NCI-H460 (cell line): ENCODE measurements at places on chromosomes 5 and 9.

DNA sequence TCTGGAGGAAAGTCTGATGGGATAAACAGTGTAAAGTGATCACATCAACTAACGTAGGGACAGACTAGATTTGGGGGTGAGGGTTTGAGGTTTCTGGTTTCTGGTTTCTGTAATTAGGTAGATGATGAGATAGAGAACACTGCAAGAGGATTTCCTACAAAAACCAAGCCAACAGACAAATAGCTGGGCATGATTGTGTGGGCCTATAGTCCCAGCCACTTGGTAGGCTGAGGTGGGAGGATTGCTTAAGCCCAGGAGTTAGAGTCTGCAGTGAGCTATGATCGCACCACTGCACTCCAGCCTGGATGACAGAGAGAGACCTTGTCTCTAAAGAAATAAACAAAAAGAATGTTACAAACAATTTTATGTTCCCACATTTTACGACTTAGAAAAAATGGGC lies 34.4 kb upstream of the RNU6ATAC start:
- DNase-seq, result no peak

- DNase-seq, result no peak
These were observed 30.8 kb downstream of the RASGRF2 start for GRCh38 chr5:80990971-80991370.

DNA sequence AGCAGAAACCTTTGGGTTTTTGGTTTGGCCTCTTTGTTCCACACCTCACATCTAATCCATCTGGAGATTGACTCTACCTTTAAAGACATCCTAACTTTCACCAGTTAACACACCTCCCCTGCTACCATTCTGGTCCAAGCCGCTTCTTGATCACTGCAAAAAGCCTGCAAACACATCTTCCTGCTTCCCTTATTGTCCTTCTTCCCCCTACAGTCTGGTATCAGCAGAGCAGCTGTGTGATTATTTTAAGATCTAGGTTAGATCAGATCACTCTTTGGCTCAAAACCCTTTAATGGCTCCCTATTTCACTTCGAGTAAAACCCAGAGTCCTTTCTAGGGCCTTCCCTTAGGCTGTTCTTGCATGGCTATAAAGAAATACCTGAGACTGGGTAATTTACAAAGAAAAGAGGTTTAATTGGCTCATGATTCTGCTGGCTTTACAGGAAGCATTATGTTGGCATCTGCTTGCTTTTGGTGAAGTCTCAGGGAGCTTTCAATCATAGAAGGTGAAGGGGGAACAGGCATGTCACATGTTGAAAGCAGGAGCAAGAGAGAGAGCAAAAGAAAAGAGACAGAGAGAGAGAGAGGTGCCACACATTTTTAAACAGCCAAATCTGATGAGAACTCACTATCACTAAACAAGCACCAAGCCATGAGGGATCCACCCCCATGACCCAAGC lies 1.5 kb upstream of the TEX10 start:
- DNase-seq, result no peak

GRCh38 chr5:116559673-116560164 lies 14.9 kb downstream of the SEMA6A start:
- no peak for DNase-seq

DNA sequence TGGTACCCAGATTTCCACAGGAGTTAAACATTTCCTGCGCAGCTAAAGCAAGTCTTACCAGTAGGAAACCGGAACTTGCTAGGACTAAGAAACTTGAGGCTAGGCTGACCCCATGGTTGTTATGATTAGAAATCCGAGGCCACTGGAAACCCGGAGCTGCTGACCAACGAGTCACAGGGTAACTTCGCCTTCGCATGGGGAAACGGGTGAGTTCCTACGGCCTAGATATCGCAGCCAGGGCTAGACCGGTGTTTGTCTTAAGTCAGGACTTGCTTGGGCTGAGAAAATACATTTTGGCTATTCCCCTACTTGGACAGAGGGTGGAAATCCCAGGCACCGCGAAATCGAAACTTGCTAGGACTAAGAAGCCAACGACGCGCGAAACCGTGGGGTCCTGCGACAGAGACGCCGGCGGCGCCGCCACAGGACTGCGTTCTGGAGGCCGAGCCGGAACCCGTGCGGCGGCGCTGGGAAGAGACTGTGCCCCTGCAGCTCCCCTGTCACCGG lies 1.6 kb upstream of the ANXA2R start:
- peak; percentile 52 for DNase-seq

- DNase-seq, result no peak
These were observed 329.8 kb downstream of the ZNF608 start for GRCh38 chr5:124416627-124417026.

- no peak for DNase-seq
These were observed 48.6 kb downstream of the DUSP1 start for GRCh38 chr5:172722327-172722815.

GRCh38 chr9:98341157-98342097 lies 86.0 kb upstream of the TBC1D2 start:
- no peak for DNase-seq

GRCh38 chr5:53819482-53819881 lies 259.0 kb downstream of the NDUFS4 start:
- no peak for DNase-seq

DNA sequence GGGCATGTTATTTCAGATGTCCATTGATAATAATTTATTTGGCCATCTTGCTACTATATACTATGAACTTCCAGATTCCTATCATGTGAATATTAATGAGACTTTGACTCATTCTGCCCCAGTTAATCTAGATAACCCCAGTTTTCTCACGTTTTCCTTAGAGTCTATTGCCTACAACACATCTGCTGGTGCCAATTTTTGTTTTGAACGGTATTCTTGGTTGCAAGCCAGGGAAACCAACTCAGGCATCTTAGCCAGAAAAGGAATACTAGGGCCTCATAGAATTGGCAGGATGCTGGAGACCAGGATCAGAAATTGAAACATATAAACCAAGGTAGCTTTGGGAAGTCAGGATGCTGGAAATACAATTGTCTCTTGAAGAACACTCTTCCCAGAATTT lies 28.0 kb upstream of the NPR3 start:
- no peak for DNase-seq

DNA sequence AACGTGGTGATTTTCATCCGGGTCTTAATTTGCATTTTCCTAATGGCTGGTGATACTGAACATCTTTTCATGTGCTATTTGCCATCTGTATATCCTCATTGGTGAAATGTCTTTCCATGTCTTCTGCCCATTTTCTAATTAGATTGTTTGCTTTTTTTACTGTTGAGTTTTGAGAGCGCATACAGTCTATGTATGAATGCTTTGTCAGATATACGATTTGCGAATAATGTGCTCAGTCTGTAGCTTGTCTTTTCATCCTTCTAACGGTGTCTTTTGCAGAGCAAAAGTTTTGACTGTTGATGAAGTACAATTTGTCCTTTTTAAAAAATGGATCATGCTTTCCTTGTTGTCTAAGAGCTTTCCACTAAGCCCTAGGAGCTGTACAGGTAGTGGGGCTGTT lies 143.0 kb downstream of the RGS3 start:
- DNase-seq, result no peak

DNA sequence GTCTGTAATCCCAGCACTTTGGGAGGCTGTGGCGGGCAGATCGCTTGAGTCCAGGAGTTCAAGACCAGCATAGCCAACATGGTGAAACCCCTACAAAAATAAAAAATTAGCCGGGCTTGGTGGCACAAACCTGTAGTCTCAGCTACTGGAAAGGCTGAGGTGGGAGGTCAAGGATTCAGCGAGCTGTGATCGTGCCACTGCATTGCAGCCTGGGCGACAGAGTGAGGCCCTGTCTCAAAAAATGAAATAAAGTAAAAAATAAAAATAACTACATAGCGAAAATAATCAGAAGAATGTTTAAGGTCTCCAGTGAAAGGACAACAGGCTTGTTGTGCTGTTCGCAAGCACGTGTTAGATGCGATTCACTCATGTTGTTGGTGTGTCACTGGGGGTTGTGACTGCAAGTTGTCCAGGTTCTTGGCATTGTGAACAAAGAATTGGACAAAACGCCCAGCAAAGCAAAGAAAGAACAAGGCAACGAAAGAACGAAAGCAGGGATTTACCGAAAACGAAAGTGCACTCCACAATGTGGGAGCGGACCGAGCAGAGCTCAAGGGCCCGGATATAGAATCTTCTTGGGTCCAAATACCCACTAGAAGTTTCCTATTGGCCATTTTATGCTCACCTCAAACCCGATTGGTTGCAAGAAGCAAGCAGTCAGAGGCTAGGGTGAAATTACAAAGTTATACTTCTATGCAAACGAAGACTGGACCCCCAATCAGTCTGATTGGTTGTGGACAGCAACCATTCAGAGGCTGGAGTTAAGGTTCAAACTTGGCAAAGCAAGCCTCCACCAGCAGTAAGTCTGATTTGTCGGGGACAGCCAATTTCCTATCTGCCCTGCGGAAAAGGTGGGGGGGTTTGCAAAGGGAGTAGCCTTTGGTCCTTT lies 844 bp upstream of the MCCC2 start:
- no peak for DNase-seq

DNA sequence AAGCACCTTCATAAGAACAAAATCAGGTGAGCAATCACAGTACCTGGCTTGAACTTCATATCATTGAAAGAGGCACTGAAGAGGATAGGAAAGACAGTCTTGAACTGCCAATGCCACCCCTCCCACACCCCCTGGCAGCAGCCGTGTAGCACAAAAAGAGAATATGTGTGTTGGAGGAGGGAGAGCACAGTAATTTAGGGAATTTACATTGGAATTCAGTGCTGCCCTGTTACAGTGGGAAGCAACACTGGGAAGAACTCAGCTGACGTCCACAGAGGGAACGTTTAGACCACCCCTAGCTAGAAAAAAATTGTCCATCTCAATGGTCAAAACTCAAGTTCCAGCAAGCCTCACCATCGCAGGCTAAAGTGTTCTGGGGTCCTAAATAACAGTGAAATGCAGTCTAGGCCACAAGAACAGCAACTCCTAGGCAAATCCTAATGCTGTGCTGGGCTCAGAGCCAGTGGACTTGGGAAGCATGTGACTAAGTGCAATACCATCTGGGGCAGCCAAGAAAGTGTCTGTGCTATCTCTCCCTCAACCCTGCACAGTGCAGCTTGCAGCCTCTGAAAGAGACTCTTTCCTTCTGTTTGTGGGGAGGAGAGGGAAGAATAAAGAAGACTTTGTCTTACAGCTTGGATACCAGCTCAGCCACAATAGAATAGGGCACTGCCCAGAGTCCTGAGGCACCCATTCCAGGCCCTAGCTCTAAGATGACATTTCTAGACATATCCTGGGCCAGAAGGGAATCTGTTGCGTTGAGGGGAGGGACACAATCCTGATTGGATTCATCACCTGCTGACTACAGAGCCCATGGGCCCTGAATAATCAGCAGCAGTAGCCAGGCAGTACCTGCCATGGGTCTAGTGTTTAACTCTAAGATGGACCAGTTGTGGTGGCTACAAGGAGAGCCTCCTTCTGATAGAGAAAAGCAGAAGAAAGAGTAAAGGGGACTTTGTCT lies 62.1 kb upstream of the VLDLR start:
- no peak for DNase-seq

DNA sequence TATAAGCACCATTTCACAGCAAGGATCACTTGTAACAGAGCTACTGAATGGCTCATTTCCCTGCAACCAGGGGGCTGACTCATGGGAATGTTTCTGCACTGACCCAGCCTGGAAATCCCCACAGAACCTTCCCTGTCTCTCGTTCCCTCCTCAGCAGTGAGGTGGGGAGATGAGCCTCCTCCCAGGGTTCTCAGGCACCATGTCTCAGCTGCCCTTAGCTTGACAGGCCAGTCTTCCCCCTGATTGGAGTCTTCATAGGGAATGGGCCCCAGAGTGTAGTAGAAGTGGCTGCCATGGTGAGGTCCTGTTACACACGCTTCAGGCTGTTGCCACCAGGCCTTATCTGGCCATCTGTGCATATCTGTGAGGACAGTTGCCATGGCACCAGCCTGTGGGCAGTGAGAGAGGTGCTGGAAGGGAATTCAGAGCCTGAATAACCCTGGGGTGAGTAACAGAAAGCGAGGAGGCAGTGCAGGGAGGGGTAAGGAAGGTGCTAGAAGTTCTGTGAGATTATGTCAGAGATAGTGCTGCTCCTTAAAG lies 324.4 kb downstream of the ENC1 start:
- peak; percentile 11 for DNase-seq

DNA sequence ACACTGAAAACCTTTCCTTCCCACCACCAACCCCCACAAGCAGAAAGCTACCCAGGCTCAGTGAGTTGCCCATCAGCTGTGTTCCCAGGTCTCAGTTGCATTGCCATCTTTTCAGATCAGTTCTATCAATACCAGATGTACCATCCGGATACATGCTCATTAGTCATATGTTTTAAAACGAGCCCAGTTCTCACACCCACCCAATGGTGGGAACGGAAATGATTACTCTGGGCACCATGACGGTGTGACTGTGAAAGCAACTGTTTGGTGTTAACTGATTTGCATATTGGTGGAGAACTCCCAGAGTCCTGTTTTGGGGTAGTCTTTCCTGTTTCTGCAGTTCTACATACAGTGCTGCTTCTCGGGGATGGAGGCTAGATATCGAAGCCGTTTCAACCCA lies 212.3 kb downstream of the TRIM36 start:
- no peak for DNase-seq

DNA sequence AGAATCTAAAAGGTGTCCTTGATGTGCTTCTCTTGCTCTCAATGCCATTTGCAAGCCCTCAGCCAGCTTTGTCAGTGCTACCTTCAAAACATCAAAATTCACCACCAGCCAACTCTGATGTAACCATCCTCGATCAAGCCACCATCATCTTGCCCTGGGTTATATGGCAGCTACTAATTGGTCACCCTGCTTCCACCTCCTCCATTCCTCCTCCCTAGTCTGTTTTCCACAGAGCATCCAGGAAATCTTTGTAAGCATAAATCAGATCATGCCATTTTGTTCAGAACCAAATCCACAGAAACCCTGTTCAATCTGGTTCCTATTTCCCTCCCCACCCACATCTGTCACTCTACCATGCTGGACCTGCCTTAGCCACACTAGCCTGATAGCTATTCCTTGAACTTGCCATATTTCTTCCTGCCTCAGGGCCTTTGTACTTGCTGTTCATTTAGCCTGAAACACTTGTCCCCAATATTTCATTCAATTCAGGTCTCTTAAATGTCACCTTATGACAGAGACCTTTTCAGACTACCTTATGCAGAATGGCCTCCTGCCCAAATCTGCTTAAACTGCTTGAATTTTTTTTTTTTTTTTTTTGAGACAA lies 1.9 kb upstream of the B4GALT1 start:
- no peak for DNase-seq

GRCh38 chr5:42495914-42496313 lies 72.7 kb downstream of the GHR start:
- no peak for DNase-seq

- no peak for DNase-seq
These were observed 26.5 kb downstream of the CDKN2A start for GRCh38 chr9:21967702-21968101.

GRCh38 chr9:94042516-94043360 lies 41.5 kb upstream of the PTPDC1 start:
- DNase-seq, result no peak

GRCh38 chr9:99259231-99259918 lies 37.3 kb downstream of the SEC61B start:
- no peak for DNase-seq
